ENCODE measurements at places on chromosomes 3 and 15. TPM values are rescaled to one million over a fixed set of nuclear protein-coding genes. Genes with fewer than 3 reads are reported as not detected.

- no peak for DNase-seq
These were observed at the start of gene PLXNB1 for GRCh38 chr3:48429960-48430707. Gene PLXNB1 (minus strand): TSS chr3:48430086. CDS start chr3:48424611, 5,475 bp downstream.

DNA sequence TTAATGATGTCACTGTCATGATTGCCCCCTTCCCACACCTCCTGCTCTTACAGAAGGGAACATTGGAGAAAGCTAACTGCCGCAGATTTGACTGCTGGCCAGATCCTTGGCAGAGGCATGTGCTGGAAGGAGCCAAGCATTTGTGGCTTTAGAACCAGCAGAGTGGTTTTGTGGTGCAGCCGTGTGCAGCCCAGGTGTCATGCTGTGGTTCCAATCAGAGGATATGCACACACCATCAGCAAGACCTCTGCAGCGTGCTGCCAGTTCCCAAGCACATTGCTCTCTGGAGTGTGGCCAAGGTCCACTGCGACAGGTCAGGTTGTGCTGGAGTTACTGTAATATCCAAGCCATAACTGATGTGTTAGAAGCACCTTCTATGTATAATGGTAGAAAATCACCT lies 61.6 kb downstream of the OTOL1 start:
- no peak for DNase-seq

DNA sequence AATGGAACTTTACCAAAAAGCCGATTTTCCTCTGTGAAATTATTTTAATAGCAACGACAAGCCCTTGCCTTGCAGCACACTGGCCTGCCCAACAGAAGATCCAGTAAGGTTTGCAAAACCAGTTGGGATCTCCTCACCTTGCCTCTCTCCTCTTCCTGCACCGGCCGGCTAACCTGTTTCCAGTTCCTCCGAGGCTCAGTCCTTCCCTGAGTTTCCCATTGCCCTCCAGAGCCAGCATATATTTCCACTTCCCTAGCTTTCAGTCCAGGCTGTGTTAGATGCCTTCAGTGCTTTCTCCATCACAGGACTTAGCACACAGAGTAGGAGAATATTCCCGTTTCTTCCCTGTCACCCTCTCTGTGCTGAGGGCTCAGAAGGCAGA lies 60.3 kb downstream of the NOX5 start:
- no peak for DNase-seq

GRCh38 chr3:61315871-61316270 lies 64.6 kb upstream of the FHIT start:
- DNase-seq, result peak; percentile 5

- DNase-seq, result peak; percentile 15
These were observed 1.2 kb upstream of the EIF3J start for GRCh38 chr15:44535523-44536301.

GRCh38 chr3:177295116-177295515 lies 97.8 kb upstream of the TBL1XR1 start:
- no peak for DNase-seq

GRCh38 chr3:156606729-156607128 lies 51.8 kb upstream of the SSR3 start:
- DNase-seq, result no peak

GRCh38 chr3:172680684-172681083 lies 30.2 kb downstream of the NCEH1 start:
- peak; percentile 51 for DNase-seq

DNA sequence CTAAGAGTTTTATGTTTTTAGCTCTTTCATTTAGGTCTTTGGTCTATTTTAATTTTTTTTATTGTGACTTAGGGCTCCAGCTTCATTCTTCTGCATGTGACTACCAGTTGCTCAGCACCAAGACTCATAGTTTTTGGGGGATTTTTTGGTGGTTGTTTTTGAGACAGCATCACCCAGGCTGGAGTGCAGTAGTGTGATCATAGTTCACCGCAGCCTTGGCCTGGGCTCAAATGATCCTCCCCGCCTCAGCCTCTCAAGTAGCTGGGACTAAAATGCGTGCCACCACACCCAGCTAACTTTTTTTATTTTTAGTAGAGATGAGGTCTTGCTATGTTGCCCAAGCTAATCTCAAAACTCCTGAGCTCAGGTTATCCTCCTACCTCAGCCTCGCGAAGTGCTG lies 19.4 kb downstream of the CDV3 start:
- DNase-seq, result peak; percentile 24

DNA sequence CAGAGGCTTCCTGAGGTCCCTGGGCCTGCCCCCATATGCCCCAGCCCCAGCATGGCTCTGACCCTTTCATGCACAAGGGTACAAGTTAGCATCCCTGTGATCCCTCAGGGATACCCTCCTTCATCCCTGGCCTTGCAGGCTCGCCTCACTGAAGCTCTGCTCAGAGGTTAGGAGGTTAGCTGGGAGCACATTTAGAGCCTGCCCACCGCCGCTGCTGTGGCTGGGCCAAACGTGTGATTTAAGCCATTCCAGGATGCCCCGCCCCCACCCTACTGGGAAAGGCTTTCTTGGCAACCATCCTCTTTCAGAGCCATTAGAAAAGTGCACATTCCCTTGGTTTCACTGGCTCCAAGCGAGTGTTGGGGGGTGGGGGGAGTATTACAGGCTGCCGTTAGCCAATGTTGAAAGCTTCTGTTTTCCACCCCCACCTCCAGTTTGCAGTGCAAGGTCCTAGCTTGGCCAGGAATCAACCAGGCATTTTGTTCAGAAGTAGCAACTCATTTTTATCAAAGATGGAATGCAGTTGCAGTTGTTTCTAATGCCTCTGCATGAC lies 6.3 kb upstream of the HES1 start:
- DNase-seq, result no peak

- no peak for DNase-seq
These were observed 14.5 kb upstream of the DCP1A start for GRCh38 chr3:53361852-53362251.

DNA sequence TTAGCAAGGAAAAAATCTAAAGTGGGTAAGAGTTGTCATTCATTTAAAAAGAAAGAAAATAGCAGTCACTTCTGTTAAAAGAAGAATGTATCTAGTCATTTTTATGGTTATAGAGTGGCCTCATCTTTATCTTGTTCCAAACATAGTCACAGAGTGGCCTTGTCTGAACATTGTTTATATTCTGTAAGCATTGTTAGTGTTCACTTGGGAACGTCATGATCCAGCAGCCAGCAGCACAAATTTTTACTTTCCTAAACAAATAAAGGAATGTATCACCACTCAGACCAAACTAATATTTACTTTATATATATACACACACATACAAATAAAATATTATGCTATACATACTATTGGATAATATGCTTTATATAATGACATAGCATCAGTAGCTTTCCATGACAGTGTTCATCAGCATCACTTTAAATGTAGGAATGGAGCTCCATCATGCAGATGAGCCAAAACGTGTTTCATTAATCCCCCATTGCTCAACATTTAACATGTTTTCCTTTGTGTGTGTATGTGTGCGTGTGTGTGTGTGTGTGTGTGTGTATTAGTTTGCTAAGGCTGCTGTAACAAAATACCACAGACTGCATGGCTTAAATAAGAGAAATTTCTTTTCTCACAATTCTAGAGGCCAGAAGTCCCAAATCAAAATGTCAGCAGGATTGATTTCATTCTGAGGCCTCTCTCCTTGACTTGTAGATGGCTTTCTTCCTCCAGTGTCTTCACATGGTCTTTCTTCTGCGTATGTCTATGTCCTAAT lies 39.6 kb upstream of the GYG1 start:
- no peak for DNase-seq

DNA sequence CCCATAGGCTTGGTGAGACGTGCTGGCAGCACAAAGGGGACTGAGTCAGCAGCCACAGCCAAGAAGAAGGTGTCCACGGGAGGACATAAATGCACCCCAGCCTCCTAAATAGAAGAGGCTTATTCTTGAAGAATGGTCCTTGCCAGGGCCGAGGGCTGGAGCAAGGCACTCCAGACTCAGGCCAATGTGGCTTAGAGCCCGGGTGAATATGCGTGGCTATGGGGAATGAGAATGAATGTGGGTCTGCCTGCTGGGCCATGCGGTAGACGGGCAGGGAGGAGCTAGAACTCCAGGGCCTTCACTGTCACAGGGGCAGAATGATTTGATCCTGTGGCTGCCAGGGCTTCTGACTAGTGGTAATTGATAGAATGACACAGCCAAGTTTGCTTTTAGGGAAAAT lies 34.0 kb downstream of the DHX30 start:
- DNase-seq, result no peak

Gene P2RY14
- total RNA-seq, result not detected

Data from MG63 (cell line).